Activated gamma-delta T cell treated with anti-CD3 and anti-CD28 coated beads, Interleukin-2, amount 50 U/mL, for 16 hours (primary cell): ENCODE measurements at places on chromosomes 5 and 9.

DNA sequence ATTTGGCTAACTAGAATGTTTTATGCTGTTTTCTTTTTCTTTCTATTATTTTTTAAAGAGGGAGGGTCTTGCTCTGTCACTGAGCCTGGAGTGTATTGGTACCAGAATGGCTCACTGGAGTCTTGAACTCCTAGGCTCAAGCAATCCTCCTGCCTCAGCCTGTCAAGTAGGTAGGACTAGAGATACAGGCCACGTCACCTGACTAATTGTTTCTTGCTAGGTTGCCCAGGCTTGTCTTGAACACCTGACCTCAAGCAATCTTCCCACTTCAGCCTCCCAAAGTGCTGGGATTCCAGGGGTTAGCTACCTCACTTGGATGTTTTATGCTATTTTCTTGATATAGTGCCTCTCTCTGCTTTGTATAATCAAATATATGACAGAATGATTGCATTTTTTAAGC lies 166.2 kb downstream of the AOPEP start:
- DNase-seq: no peak

DNA sequence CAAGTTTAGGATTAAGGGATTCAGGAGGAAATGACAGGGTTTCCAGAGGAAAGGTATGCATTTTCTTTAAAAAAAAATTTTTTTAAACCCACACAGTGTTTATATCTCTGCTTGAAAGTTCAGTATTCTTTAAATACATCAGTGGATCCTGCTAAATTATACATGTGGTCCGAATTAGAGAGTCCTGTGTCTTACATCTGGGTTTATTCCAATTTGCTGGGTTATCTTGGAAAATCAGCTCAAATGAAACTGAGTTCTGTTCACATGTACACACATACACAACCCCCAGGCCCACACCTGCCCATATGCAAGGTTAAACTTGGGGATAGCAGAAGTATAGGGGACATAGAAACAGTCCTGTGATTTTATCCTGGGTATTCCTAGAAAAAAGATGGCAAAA lies 493.7 kb downstream of the ZNF608 start:
- DNase-seq: no peak

DNA sequence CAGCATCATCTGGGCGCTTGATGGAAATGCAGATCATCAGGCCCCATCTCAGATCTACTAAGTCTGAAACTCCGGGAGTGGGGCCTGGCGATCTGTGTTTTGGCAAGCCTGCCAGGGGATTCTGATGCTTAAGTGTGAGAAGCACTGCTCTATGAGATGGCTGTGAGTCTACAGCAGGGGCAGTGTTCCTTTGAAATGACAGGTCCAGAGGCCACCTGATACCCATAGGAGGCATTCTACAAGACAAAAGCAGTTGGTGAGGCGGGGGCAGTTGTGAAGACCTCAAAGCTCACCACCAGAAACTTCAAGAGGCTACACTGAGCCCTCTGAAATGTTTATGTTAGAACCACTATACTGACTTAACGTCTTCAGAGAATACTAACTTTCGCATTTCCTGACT lies 86.9 kb upstream of the SPATA31D4 start:
- DNase-seq: no peak

GRCh38 chr5:149912226-149912871 lies 32.2 kb downstream of the PDE6A start:
- no peak for DNase-seq

GRCh38 chr5:65778126-65778525 lies 56.1 kb downstream of the NLN start:
- no peak for DNase-seq

GRCh38 chr9:100573655-100574260 lies 4.1 kb upstream of the CAVIN4 start:
- no peak for DNase-seq

GRCh38 chr5:103424453-103425205 lies 138.0 kb downstream of the NUDT12 start:
- DNase-seq: no peak

DNA sequence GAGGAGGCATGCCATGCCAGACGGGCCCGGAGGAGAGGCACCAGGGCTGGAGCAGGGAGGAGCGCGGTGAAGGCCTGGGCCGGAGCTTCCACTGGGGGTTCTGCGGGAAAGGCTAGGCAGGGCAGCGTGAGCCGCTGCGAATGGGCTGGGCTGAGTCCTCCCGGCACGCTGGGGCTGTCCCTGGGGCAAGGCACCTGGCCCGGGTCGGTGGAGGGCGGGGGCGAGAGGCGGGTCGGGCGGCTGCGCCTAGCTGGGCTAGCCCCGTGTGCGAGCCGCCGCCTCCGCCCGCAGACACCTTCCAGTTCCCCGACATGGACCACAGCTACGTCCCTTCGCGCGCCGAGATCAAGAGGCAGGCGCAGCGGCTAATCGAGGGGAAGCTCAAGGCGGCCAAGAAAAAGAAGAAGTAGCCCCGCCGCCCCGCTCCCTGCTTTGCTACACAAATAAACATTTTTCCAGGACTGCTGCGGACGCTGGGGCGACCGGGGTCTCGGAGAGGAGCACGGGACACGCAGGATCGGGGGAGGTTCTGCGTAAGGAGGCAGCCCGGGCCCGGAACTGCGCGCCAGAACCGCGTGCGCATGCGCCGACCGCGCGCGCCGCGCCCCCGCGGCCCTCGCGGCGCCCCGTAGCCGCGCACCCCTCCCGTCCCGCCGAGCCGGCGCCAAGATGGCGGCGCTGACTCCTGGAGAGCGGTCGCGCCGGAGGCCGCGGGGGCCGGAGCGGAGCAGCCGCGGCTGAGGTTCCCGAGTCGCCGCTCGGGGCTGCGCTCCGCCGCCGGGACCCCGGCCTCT lies at the start of gene RABL6:
TSS of gene RABL6 (plus strand) at position 668 of the 794 bp plus-strand sequence. CDS start 249 bp downstream, outside the sequence.
- peak; percentile 60 for DNase-seq

- DNase-seq: no peak
Observed at GRCh38 chr9:98500337-98500919, 208.3 kb downstream of the GABBR2 start.

- no peak for DNase-seq
Observed at GRCh38 chr5:14251733-14252132, 108.6 kb downstream of the TRIO start.

GRCh38 chr9:133705576-133705975 lies 32.6 kb downstream of the SARDH start:
- no peak for DNase-seq

GRCh38 chr5:176611435-176611834 lies 1.5 kb upstream of the GPRIN1 start:
- DNase-seq: no peak

DNA sequence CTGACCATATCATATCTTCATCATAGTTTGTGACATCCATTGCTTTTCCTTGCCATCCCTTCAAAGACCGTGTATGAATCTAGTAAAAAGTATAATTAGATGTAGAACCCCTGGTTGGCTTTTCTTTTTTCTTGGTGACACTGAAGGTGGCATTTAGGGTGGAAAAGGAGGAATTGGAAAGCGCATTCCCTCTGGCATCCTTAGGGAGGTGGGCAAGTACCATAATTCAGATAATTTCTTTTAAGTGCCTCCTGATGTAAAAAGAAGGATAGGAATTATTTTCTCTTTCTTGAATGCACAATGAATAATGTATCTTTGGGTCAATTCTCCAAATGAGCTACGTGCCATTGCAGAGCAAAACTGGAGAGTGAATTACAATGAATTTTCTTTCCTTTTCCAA lies 73.2 kb upstream of the SMARCA2 start:
- no peak for DNase-seq

DNA sequence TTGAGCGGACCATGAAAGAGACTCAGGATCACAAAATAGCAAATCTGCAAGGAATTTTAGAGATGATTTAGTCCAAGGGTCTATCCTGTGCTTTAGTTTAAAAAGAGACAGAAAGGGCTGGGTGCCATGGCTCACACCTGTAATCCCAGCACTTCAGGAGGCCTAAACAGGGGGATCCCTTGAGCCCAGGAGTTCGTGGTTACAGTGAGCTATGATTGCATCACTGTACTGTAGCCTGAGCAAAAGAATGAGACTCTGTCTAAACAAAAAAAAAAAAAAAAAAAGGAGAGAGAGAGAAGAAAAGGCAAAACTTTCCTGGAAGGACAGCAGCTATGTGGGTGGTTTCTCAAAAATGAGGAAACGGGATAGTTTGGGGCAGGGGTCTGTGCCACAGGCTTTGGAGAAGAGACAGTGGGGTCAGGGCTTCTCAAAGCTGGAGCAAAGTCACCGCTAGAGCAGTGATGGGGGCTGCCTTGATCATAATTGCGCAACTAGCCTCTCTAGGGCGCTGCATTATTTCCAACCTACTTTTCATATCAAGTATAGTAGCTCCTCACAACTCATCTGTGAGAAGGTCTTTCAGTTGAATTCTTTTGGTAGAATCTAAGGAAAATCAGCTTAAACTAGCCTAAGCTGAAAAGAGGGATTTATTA lies 8.5 kb upstream of the ANKH start:
- no peak for DNase-seq

- DNase-seq: no peak
Observed at GRCh38 chr5:168007286-168007685, 284.2 kb upstream of the WWC1 start.

- no peak for DNase-seq
Observed at GRCh38 chr5:160835818-160836528, 16.0 kb downstream of the ATP10B start.

DNA sequence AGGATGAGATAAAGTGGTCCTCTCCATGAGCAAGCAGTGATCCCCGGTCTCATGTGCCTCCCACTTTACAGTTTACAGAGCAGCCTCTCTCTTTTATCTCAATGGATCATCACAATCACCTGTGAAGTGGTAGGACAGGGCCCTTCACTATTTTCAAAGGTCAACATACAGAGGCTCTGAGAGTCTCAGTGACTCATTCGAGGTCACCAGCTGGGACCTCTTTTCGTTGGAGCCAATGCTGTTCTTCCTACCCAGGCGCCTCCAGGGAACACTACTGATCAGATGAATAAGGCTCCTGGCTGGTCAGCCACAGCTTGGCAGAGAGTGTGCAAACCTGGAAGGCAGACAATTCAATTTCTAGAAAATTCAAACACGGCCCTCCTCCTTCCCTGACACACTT lies 16.6 kb downstream of the GGTA1 start:
- DNase-seq: no peak

DNA sequence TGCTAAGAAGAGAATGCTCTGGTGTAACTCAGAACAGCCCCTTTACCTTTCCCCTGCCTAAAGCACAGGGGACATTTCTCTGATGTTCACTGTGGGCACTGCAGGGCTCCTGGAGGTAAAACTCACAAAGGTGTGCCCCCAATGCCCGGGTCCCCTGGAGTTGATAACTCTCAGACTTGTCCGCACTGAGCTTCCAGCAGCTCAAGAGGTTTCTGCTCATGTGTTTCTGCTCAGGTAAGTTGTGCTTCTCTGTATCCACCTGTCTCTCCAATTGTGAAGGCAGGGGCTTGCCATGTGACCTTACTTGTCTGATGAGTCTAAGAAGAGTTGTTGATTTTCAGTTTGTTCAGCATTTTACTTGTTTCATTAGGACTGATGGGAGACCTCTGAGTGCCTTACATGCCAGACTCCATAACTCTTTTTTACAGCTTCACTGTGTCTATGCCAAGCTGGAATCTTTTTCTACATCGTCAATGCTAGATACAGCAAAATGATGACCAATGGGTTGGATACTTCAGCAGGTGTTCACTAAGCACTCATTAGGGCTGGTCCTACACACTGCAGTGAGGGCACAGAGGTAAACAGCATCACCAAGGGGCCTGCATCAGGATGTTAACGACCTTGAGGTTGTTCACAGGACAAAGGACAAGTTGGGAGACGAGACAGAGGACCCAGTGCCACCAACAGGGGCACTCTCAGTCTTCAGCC lies 56.4 kb downstream of the MRPL36 start:
- no peak for DNase-seq

- no peak for DNase-seq
Observed at GRCh38 chr5:9861666-9862256, 231.6 kb upstream of the TAS2R1 start.

GRCh38 chr5:60989790-60990189 lies 44.8 kb downstream of the NDUFAF2 start:
- DNase-seq: no peak

- DNase-seq: no peak
Observed at GRCh38 chr5:113142186-113142585, 165.6 kb downstream of the DCP2 start.

DNA sequence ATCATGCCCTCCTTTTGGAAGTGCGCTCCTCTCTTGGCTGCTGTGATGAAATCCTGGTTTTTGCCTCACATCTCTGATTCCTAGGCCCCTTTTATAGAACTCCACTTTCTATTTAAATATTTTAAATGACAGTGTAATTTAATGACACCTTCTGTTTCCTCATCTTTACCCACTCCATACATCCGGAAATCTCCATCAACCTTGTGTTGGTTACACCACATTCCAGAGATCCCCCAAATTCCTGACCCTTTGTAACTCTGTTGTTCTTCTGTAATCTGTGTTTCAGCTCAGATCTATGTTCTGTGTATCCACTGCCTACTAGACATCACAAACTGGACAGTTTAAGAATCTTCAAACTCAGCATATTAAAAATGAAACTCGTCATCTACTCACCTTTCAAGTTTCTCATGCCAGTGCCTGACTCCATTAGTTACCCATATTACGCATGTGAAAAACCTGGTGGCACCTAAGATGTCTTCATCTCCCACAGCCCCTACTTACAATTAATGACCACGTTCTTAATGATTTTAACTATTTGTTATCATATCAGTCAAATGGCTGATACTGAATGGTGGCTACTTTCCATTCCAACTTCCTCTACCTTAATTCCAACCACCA lies 25.1 kb downstream of the PARP8 start:
- no peak for DNase-seq

- DNase-seq: no peak
Observed at GRCh38 chr5:141685591-141685990, 3.6 kb upstream of the ARAP3 start.

GRCh38 chr9:136021171-136021871 lies 60.1 kb upstream of the UBAC1 start:
- no peak for DNase-seq

GRCh38 chr5:142300677-142301076 lies 24.1 kb downstream of the SPRY4 start:
- DNase-seq: no peak

- DNase-seq: no peak
Observed at GRCh38 chr5:38823503-38823902, 22.3 kb upstream of the OSMR start.

DNA sequence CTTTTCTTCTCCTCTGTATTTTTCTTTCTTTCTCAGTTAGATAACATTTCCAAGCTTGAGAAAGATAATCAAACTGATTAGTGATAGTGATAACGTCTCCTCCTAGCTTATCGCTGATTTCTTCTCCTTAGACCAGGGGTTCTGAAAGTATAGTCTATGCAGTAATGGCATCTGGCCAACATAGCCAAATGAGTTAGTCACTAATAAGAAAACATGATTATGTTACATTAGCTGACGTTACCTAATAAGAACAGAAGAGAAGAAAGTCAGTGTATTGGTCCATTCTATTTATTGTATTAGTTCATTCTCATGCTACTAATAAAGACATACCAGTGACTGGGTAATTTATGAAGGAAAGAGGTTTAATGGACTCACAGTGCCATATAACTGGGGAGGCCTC lies 111.2 kb downstream of the STRBP start:
- no peak for DNase-seq

DNA sequence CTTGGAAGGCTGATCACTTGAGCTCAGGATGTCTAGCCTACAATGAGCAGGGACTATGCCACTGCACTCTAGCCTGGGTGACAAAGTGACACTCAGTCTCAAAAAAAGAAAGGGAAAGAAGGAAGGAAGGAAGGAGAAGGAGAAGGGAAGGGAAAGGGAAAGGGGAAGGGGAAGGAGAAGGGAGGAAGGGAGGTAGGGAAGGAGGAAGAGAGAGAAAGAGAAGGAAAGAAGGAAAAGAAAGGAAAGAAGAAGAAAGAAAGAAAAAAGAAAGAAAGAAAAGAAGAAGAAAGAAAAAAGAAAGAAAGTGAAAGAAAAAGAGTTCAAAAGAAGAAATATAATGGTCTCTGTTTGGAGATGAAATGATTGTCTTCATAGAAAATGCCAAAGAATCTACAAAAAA lies 10.8 kb upstream of the CSF1R start:
- no peak for DNase-seq
